ENCODE measurements at places on chromosomes 12 and 14.

GRCh38 chr14:76998910-76999309 is 29.6 kb downstream of the IRF2BPL start:
- DNase-seq, result no peak

- DNase-seq, result peak; percentile 63
These were observed 35.5 kb upstream of the STON2 start for GRCh38 chr14:81435391-81436295.

- DNase-seq, result no peak
These were observed 14.5 kb downstream of the IFNG-AS1 start for GRCh38 chr12:68003777-68004176.

DNA sequence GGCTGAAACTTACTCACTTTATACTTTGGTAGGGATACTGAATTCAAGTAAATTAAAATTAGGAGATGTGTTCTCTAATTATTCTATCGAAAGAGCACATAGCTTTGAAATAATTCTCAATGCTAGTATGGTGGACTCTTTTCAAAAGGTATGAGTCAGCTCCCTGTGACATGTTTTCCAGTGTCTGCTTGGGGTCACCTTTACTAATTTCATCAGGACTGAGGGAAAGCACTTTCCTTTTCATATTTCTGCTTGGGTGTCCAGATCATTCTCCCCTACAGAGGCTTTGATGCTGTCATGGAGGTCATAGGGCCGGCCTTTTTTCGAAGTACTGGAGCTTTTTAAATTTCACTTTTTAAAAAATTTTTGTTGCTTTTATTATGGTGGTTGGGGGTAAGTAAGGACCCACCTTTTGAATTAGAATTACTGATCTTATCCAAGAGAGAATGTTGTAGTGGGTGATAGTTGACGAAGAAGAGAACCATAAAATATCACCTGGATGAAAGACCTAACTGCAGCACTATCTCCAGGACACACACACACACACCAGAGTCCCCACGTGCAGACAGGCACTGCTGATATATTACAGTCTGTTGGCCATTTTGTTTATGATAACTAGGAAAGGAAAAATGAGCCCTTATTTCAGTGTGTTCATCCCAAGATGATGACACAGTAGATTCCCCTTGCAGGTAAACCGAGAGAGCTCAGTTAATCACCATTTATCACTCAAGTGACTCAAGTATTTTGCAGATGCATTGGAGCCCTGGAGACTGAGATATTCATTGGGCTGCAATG is 558.6 kb downstream of the DIO2 start:
- no peak for DNase-seq

DNA sequence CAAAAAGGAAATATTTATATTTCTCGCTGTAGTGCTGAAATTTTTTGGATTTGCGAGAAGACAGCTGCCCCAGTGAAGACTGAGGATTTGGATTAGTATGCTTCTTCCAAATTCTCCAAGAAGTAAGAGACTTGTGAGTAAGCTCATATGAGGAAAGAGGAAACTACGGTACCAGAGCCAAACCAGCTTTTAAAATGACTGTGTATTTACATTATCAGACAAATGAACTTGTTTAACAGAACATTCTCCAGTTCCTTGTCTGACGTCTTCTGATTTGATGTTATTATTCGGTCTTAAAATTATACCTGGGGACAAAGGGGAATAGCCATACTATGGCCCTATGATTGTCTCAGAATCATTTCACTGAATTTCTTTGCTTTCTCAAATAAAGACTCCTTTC is 8.0 kb downstream of the CLEC12B start:
- no peak for DNase-seq

DNA sequence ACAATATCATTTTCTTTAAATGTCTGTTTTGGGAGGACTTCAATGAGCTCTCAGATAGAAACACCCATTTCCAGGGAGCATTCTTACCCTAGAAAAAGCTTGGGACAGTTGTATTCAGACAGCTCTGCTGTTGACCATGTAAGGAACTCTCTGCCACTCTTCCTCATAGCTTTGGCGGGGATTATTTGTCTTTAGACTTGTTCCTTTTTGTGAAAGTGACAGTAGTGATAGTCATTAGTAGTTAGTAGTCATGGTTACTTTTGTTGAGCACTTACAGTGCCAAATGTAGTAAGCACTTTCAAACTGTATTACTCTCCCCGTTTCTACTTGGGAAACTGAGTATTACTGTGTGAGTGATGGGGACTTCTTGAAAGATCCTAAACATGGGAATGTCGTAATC is 167.3 kb downstream of the RGS6 start:
- no peak for DNase-seq

DNA sequence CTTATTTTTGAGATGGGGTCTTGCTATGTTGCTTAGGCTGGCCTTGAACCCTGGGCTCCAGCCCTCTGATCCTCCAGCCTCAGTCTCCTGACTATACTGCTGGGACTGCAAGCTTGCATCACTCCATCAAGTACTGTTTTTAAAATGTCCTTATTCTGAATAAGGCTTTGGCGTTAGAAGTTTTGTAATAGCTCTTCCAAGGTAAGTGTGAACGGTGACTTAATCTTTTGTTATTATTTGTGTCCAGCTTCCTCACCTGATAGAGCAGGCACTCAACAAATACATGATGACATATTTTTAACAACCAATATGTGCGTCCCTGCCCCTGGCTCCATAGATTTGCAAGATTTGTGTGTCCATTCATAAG is 1.4 kb downstream of the C1RL start:
- DNase-seq, result no peak

GRCh38 chr14:84273181-84273580 is 1256.8 kb upstream of the FLRT2 start:
- DNase-seq, result no peak

GRCh38 chr14:54374117-54374884 is 22.5 kb upstream of the CDKN3 start:
- DNase-seq, result no peak

- DNase-seq, result no peak
These were observed 9.1 kb upstream of the ATG101 start for GRCh38 chr12:52060498-52061177.
